Kidney epithelial cell (primary cell): ENCODE measurements at places on chromosomes 6 and 20. TPM values are rescaled to one million over a fixed set of nuclear protein-coding genes. Genes with fewer than 3 reads are reported as not detected.
A peak's percentile ranks its signal among the peaks of the same experiment; 100 is the strongest.

DNA sequence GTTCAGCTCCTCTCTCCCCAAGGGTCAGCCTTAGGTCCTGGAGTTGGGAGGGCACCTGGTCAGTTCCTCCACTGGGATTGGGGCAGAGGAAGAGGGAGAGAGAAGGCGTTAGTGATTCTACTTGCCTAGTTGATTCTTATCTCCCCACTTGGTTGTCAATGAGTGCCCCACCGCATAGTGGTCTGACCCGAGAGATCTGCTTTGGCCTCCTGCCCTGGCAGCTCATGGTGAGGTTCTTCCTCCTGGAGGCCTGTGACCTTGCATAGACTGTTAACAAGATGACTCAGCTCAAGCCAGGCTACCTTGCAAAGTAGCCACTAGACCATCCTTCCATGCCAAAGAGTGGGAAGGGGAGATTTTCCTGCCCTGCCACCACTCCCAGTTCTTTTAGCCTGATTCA lies 160.6 kb downstream of the TMEM200A start:
- no peak for DNase-seq

DNA sequence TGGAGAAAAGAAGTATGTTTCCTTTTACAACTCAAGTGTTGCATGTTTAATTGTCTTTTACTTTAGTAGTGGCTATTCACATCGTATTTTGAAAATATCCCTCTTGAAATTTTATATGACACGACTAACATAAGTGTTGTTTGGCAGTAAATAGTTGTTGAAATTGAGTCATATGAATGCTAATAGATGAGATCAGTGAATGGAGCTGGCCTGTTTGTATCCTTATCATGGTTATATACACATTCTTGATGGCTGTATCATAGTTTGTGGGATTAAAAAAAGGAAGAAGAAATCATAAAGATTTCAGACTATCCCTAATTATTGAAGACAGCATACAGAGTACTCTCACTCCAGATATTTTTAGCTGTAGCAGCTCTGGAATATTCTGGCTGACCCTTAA lies 8.2 kb upstream of the RAE1 start:
- no peak for DNase-seq

The NFKBIE gene
- 46.3 and 61.5 TPM in 2 replicates for total RNA-seq

The PEX7 gene
- total RNA-seq: 11.9 and 17.8 TPM in 2 replicates

GRCh38 chr6:125818772-125819260 lies 28.1 kb downstream of the NCOA7 start:
- DNase-seq: no peak

The ECT2L gene
- not detected in 2 replicates for total RNA-seq

DNA sequence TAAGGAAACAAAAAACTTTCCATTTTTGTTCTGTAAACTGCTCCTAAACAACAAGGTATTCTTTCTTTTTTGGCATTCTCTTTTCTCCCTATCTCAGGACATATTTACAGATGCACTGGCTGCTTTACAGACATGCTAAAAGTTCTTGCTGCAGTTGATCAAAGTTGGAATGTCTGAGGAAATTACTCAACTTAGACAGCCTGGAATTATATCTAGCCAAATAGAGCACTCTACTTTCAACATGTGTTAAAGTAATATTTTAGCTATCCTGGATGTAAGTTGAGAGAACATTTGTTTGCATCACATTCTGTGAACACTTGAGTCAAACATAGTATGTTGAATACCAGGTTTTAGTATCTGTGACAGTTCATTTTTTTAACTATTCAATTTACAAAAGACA lies 24.8 kb downstream of the TASP1 start:
- DNase-seq: no peak

DNA sequence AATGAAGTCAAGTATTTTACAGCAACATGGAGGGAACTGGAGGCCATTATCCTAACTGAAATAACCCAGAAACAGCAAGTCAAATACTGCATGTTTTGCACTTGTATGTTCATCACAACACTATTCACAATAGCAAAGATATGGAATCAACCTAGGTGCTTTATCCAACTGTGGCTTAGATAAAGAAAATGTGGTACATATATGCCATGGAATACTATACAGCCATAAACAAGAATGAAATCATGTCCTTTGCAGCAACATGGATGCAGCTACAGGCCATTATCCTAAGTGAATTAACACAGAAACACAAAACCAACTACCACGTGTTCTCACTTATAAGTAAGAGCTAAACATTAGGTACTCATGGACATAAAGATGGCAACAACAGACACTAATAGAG lies 91.5 kb upstream of the E2F3 start:
- DNase-seq: no peak

- DNase-seq: no peak
These were observed 41.8 kb downstream of the RPRD1B start for GRCh38 chr20:38075161-38075998.

DNA sequence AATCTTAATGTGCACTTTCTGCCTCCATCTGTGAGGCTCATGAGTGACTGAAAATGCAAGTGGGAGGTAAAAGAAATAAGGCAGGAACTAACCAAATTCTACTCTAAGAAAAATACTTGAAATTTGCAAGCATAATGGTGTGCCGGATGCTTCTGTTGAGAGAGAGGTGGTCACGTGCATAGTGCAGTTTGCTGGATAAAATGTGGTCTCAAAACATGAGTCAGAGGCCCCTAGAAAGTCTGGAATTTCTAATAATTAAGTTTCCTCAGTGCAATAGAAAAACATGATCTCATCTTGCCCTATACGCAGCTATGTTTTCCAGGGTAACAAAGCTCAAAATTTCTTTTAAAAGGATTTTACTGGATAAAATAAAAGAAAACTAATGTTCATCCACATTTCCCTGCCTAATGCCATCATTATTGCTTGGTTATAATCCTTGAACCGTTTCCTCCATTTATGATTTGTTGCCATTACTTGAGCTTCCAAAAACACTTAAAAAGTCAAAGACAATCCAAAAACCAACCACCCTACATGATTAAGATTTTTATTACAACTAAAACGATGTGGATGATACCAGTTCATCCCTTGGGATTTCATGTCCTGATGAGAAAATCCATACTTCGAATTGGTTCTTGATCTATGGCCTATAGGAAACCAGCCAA lies 351.7 kb upstream of the ARID1B start:
- peak; percentile 86 for DNase-seq

DNA sequence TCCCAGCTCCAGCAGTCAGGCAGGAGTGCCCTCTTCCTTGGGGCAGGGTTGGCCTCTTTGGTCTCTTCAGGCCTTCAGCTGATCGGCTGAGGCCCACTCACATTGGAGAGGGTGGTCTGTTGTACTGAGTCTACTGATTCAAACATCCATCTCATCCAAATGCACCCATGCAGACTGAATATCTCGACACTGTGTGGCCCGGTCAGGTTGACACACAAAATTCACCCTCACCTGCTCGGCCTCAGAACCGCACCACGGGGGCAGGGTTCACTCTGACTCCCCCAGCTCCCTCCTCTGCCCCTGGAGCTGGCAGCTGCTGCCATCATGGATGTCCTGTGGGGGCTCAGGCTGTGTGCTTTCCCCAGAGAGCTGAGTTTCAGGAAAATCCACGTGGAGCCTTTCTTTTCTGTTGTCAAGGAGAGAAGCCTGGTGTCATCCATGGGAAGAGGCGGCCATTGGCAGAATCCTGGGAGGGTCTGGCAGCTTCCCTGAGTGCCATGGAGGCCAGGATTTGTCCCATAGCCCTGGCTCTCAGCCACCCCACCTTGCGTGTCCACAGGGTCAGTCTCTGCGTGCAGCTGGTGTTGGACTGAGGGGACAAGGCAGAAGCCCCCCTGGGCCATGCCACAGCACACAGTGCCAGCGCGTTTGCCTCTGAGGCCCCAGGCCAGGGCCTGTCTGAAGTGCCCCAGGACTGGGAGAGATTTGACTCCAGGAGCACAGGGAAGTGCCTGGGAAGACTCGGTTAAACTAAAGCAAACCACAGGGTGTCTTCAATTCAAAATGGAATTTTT lies 114.1 kb downstream of the ERMARD start:
- DNase-seq: no peak
